ENCODE measurements at places on chromosomes 1 and 21. TPM values are rescaled to one million over a fixed set of nuclear protein-coding genes. Genes with fewer than 3 reads are reported as not detected.

Gene TPTE
- total RNA-seq, result not detected

Gene SERTAD4
- 7.6 TPM for total RNA-seq

GRCh38 chr21:44880405-44881197 lies 7.1 kb upstream of the PTTG1IP start:
- DNase-seq, result no peak

GRCh38 chr1:88001460-88001859 lies 672.8 kb downstream of the LMO4 start:
- no peak for DNase-seq

Gene INSRR
- 5.2 TPM for total RNA-seq
